ENCODE measurements at places on chromosomes 2 and 18. TPM values are rescaled to one million over a fixed set of nuclear protein-coding genes. Genes with fewer than 3 reads are reported as not detected.

The MYCN gene
- total RNA-seq: 0.30 TPM

GRCh38 chr18:73235491-73235890 is 367.7 kb upstream of the NETO1 start:
- no peak for DNase-seq

GRCh38 chr2:24179683-24180082 is 4.8 kb downstream of the FAM228A start:
- DNase-seq: no peak

- no peak for DNase-seq
These were observed 813 bp upstream of the MEIS1 start for GRCh38 chr2:66433945-66434678.

GRCh38 chr2:28349546-28350165 is 43.0 kb upstream of the FOSL2 start:
- no peak for DNase-seq

DNA sequence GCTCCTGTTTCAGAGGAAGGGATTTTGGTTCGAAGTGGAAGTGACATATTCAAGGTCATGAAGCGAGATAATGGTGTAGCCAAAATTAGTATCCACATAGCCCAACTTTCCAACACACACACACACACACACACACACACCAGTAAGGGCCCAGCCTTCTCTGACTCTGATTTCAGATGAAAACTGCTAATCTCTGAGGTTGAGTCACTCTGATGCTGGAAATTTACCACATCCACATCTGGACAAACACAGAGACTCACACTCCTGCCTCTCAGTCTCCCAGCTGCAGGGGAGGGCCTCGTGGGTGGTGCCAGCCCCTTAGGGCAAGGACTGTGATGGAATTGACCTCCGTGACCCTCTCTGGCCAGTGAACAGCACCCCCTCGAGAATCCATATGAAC is 29.0 kb upstream of the SLC35F6 start:
- DNase-seq: no peak

- DNase-seq: no peak
These were observed 2.4 kb upstream of the ARHGEF4 start for GRCh38 chr2:130834091-130834930.

DNA sequence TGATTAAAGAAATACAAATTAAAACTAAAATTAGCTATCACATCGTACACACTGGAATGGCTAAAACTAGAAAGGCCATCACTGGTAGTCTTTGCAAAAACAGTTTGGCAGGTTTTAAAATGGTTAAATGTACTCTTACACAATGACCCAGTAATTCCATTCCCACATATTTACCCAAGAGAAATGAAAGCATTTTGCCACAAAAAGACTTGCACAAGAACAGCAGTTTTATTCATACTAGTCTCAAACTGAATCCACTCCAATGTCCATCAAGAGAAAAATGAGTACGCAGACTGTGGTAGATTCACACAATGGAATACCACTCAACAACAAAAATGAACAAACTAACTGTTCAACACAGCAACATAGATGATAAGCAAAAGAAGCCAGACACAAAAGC is 29.1 kb downstream of the SP140L start:
- no peak for DNase-seq

GRCh38 chr2:219775506-219775905 is 148.1 kb downstream of the SLC4A3 start:
- DNase-seq: no peak

The NPHP1 gene
- total RNA-seq: 3.1 TPM
